Hindlimb muscle (tissue), 1 donor: ENCODE measurements at places on chromosomes 13 and 19. TPM values are rescaled to one million over a fixed set of nuclear protein-coding genes. Genes with fewer than 3 reads are reported as not detected.

DNA sequence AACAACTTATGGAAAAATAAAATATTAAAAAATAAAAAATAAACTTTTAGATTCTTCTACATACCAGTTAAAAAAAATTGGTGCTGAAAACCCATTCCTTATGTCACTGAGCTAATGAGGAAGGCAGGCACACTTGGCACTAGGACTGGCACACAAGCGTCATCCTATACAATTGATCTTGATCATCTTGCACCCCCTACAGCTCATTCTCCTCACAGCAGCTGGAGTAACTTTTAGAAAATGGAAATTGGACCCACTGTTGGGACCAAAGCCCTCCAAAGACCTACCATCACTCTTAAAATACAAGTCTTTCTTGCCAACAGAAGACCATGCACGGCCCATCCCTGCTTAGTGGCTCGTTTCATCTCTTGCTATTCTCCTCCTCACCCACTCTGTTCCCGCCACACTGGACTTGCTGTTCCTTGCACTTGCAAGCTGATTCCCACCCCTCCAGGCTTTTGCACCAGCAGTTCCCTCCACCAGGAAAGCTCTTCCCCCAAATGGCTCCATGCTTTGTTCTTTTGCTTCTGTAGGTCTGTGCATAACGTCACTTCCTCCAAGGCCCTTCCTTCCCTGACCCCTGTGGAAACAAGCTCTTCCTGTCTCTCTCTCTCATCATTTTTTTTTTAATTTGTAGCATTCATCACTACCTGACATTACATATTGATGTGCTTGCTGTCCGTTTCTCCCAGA, 11.6 kb downstream of the CTU1 start:
- no peak for DNase-seq

- DNase-seq, result no peak
These were observed 26.0 kb upstream of the MAB21L1 start for GRCh38 chr13:35502456-35502855.

DNA sequence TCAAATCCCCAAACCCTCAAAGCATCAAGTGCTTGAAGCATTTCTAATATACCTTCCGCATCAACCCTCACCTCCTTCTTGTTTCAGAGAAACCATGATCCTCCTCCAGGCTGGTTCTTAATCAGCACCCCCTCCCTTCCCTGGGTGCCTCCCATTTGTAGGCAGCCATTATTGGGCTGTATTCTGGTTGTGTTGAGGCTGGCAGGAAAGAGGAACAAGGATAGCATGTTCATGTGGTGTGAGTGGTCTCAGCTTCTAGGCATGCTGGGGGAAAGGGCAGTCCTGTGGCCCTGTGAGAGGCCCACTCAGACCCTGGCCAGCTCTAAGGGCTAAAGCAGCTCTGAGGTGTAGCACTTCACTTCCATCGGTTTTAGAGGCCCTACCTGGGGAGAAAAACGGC, 18.9 kb upstream of the TRIM13 start:
- DNase-seq, result no peak

DNA sequence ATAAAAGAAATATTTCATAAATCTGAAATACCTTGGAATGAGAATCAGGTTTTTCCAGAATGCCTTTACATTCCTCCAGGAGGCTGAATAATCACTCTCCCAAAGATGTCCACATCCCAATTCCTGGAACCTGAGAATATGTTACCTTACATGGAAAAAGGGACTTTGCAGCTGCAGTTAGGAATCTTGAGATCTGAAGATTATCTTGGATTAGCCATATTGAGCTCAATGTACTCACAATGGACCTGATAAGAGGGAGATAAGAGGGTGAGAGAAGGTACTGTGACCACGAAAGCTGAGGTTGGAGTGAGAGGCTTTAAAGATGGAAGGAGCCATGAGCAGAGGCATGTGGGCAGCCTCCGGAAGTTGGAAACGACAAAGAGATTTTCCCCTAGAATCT, 36.8 kb upstream of the MBNL2 start:
- no peak for DNase-seq

GRCh38 chr19:21947775-21948174, 63.0 kb downstream of the ZNF208 start:
- DNase-seq, result no peak

GRCh38 chr19:5113633-5114586, 145.0 kb downstream of the KDM4B start:
- no peak for DNase-seq

DNA sequence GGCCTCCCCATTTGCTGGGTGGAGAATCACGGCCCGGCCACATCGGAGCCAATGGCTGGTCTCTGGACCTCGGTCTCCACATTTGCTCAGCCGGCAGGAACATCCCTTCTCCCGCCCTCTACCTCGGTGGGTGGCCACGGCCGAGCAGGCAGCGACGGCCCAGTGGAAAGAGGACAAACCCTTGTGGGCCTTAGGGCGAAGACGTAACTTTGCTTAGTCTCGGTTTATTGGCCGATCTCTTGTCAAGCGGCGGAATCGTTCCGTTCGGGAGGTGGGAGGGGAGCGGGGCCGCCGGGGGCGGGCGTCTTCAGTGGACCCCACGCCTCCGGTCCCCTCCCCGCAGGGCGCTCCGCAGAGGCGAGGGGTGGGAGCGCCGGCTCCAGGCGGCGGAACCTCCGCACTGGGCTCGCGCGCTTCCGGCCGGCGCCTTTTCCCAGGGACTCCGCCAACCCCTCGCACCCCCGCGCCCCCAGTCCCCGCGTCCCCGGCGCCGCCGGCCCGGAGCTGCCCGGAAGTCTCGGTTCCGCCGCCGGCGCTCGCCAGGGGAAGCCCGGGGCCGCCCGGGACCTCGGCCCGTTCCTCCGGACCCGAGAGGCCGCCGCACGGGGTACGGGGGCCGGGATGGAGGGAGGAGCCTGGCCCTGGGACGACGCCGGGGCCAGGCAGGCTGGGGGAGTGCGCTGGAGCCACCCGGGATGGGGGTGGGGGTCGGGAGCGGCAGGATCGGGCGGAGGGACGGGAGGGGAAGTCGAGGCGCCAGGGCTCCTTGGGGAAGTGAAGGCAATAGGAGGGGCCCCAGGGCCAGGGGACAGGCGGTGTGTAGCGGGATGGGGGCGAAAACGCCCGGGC, at the start of gene ZNF580:
Gene ZNF580, plus strand, starts transcription at position 426 of the 849 bp plus-strand sequence. CDS start 1,507 bp downstream, outside the sequence.
- peak; percentile 84 for DNase-seq

DNA sequence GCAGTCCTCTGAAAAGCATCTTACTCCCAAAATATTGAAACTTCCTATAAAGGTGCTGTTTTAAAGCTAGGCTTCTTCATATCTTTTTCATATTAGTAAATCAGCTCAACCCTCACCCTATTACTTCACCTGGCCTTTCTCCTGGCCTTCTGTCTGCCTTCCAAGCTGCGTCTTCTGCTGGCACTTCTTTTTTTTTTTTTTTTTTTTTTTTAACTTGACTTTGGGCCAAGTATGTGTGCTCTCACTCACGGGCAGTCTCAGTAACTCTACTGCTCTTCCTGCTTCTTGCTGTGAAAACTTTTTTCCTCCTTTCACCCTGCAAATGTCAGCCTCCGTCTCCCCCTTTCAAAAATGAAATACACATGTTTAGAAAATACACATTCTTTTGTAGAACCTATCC, 41.2 kb upstream of the KCTD4 start:
- DNase-seq, result no peak

DNA sequence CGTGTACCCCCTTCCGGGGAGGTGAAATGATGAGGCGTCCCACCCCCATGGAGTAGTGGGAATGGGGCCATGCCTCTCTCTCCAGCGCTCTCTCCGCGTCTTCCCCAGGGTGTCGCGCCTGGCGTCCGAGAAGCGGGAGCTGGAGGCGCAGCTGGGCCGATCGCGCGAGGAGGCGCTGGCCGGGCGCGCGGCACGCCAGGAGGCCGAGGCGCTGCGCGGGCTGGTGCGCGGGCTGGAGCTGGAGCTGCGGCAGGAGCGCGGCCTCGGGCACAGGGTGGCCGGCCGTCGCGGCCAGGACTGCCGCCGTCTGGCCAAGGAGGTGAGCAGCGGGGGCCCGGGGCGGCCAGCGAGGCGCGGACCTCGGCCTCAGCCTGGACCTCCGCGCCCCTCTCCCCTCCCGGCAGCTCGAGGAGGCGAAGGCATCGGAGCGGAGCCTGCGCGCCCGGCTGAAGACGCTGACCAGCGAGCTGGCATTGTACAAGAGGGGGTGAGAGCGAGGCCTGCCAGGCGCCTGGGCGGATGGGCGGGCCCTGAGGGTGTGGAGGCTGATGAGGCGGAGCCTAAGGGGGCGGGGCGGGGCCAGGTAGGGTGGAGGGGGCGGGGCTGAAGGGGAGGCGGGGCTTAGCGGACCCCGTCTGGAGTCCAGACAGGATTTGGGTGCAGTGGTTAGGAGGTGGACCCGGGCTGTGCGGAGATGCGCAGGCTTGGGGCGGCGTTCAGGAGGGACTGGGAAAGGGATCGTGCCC, 7.7 kb downstream of the PGLYRP1 start:
- DNase-seq, result no peak

- no peak for DNase-seq
These were observed 13.9 kb upstream of the HS6ST3 start for GRCh38 chr13:96075953-96076543.

- DNase-seq, result no peak
These were observed 492.5 kb upstream of the GPC6 start for GRCh38 chr13:92734068-92734467.

- DNase-seq, result no peak
These were observed 801.5 kb upstream of the SPRY2 start for GRCh38 chr13:81142306-81142999.

DNA sequence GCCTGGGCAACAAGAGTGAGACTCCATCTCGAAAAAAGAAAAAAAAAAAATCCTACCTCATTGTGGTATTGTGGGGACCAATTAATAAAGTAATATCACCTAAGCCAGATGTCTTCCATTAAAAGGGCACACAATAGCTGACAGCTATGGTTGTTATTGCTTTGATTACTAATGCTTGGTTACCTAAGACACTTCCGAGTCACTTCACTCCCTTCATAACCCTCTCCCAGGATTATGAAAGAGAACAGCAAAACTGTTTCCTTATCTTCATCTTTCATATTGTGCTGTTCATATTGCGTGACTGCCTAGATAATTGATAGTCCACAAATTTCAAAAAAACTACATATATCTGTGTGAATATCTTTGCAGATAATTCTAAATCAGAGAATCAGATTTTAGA, 10.3 kb upstream of the HSPH1 start:
- no peak for DNase-seq

- DNase-seq, result no peak
These were observed at the start of gene CPB2 for GRCh38 chr13:46104868-46105267. TSS of gene CPB2 (minus strand) at chr13:46105033. CDS start at chr13:46105009, 24 bp downstream.

- DNase-seq, result peak; percentile 27
These were observed 326.0 kb upstream of the SPRY2 start for GRCh38 chr13:80666782-80667552.

DNA sequence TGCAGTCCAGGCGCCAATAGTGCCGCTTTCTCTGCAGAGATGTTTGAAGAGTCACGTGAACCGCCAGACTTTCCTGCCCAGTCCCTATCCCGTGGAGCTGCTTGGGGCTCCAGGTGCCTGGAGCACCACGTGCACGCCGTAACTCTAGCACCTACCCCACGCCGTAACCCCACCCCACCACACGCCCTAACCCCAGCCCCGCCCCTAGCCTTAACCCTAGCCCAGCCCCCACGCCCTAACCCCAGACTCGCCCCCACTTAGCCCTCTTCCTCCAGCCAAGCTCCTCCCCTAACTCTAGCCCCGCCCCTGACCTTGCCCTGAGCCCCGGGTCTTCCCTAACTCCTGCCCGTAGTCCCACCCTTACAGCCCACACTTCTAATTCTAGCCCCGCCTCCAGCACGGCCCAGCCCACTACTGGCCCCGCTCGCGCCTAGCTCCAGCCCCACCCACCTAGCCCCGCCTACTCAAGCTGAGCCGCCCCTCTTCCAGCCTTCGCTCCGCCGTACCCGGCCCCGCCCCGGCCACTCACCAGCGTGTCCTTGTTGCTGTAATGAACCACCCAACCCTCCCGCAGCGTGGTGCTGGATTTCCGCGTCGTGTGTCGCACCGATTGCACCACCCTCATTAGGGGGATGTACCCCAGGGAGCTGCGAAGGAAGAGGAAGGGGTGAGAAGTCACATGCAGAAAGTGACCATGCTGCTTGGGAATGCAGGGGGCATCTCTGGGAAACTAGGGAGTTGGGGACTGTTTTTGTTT, 19.5 kb downstream of the PRKD2 start:
- DNase-seq, result peak; percentile 64

- DNase-seq, result no peak
These were observed 196.8 kb downstream of the PDS5B start for GRCh38 chr13:32783067-32783466.

GRCh38 chr19:31164791-31165251, 184.4 kb downstream of the TSHZ3 start:
- DNase-seq, result no peak

DNA sequence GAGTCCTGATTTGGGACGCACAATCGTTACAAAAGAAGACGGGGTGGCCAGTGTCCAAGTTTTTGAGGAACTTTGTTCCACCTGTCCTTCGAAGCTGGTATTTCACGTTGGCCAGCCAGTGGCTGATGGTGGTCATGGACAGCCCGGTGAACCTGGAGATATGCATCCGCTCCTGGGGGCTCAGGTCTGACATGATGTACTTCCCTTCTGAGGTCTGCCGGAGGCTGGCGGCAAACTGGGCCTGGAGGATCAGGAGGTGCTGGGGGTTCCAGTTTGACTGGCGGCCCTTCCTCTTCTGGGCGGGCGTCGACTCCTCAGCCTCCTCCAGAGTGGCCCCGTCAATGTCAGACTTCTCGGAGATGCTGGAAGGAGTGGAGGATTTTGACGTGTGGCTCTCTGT, 72.4 kb downstream of the TSHZ3 start:
- DNase-seq, result no peak

DNA sequence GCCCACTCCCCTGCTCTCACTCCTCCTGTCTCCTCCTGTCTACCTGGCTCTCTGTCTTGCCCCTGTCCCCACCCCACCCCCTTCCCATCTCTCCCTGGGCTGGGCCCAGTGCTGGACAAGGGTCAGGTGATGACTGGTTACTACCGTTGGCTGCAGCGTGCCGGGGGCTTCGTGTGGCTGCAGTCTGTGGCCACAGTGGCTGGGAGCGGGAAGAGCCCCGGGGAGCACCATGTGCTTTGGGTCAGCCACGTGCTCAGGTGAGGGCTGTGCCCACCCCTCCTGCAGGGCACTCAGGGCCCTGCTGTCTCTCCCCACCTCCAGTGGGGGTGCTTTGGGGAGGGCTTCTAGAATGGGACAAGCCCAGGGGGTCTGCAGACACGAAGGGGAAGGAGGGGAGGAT, 7.6 kb downstream of the TMEM160 start:
- no peak for DNase-seq

The LILRB4 gene
- 1.3 TPM for polyA plus RNA-seq

The CGB8 gene
- not detected for polyA plus RNA-seq

The CEACAM7 gene
- not detected for polyA plus RNA-seq

The OR7A5 gene
- polyA plus RNA-seq, result not detected

The POSTN gene
- 1,188 TPM for polyA plus RNA-seq

The ZNF534 gene
- polyA plus RNA-seq, result 0.75 TPM

The TBXA2R gene
- polyA plus RNA-seq, result 3.4 TPM

The VMAC gene
- polyA plus RNA-seq, result 5.1 TPM

The PLK5 gene
- 0.30 TPM for polyA plus RNA-seq

The PCP2 gene
- not detected for polyA plus RNA-seq

The RGCC gene
- 18.5 TPM for polyA plus RNA-seq

The C19orf38 gene
- 3.7 TPM for polyA plus RNA-seq

The SIGLEC6 gene
- not detected for polyA plus RNA-seq

The CEACAM8 gene
- polyA plus RNA-seq, result 0.09 TPM

The LRG1 gene
- polyA plus RNA-seq, result 0.43 TPM

The PALM gene
- 47.0 TPM for polyA plus RNA-seq

The PTGER1 gene
- polyA plus RNA-seq, result not detected
